Activated naive CD8-positive, alpha-beta T cell treated with anti-CD3 and anti-CD28 coated beads for 36 hours (primary cell): ENCODE measurements at places on chromosomes 1 and 21.

DNA sequence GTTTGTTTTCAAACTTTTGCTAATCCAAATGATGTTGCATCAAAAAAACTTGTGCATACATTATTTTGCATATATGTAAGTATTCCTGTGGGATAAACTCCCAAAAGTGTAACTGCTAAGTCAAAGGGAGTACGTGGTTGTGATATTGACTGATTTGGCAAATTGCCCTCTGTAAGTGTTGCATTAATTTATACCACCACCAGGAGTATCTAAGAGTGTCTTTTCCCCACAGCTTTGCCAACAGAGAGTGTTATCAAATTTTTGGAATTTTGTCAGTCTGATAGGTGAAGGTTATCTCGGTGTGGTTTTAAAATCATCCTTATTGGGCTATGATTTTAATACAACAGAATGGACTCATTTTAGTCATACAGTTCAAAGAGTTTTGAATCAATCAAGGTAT, 30.1 kb upstream of the PARP1 start:
- H3K27ac ChIP-seq: no peak overlapping the region
- no peaks in the 10 kb centered on the region for H3K36me3 ChIP-seq
- H3K27me3 ChIP-seq: no peaks in the 10 kb centered on the region
- H3K4me3 ChIP-seq: no peak overlapping the region

DNA sequence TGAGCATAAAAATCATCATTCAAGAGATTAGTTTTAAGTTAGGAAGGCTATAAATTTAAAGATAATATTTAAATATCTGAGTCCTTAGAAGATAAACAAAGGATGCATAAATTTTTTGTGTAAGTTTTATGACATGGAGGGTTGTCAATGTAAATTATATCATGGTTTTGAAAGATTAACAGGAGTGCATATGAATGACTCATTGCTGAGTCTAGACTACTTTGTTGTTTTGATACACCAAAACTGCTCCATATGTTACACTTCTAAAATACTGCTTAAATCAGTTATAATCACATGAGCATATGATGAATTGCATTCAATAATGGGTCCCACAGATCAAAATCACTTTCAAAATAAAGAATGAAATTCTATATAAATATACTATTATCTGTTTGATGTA, 312.5 kb downstream of the KCNT2 start:
- DNase-seq: no peak
- H3K4me1 ChIP-seq: no peaks in the 10 kb centered on the region
- H3K27ac ChIP-seq: no peak overlapping the region
- no peak overlapping the region for H3K4me3 ChIP-seq

GRCh38 chr1:33153650-33154049, 28.2 kb downstream of the TRIM62 start:
- no peaks in the 10 kb centered on the region for H3K27me3 ChIP-seq
- no peaks in the 10 kb centered on the region for H3K4me1 ChIP-seq
- no peak overlapping the region for H3K4me3 ChIP-seq
- no peak for DNase-seq
- H3K36me3 ChIP-seq: no peaks in the 10 kb centered on the region

DNA sequence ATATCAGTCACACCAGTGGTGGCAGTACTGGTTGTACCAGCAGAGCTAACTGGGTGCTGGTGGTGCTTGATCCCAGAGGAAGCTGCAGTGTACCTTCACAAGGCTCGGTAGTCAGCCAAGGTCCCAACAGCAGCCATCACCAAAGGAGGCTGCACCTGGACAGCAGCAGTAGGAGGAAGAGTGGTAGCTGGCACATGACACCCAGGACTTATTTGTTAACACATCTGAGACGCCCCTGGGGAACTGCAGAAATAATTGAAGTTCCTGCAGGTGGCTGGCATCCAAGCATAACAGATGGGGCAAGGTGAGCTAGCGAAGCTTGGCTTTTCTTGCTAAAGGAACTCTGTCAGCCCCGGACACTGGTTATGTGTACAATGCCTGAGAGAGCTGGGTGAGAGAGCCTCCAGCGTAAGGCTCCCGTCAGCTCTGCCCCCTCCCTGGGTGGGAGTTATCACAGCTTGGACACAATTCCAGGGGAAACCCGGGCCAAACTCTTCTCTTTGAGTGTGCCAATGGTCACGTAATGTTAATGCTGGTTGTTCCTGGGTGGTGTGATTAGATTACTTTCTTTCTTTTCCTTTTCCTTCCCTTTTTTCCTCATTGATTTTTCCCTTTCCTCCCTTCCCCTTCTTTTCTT, 29.1 kb upstream of the PARP1 start:
- H3K4me3 ChIP-seq: no peak overlapping the region
- H3K4me1 ChIP-seq: no peaks in the 10 kb centered on the region
- no peaks in the 10 kb centered on the region for H3K36me3 ChIP-seq
- no peak overlapping the region for H3K27ac ChIP-seq

GRCh38 chr1:192916021-192916420, 107.2 kb downstream of the RGS2 start:
- no peak for DNase-seq
- H3K4me1 ChIP-seq: no peaks in the 10 kb centered on the region
- no peak overlapping the region for H3K4me3 ChIP-seq

DNA sequence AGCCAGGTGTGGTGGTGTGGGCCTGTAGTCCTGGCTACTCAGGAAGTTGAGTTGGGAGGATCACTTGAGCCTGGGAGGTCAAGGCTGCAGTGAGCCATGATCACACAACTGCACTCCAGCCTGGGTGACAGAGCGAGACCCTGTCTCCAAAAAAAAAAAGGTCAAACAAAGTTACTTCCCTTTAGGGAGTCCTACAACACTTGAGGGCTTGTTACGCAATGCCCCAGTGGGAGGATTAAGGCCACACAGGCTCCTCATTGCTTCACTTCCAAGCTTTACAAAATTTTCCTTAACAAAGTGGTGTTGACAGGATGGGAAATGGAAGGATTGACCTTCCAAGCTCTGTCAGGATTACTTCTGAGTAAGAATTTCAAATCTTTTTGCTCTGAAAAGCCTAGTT, 6.2 kb upstream of the EXTL1 start:
- no peak overlapping the region for H3K4me3 ChIP-seq
- H3K4me1 ChIP-seq: peaks cover 21% of the 10 kb centered on the region
- H3K27me3 ChIP-seq: no peaks in the 10 kb centered on the region
- H3K36me3 ChIP-seq: no peaks in the 10 kb centered on the region

GRCh38 chr1:227092069-227092468, 152.0 kb downstream of the COQ8A start:
- no peaks in the 10 kb centered on the region for H3K4me1 ChIP-seq
- no peak for DNase-seq
- no peak overlapping the region for H3K27ac ChIP-seq
- H3K27me3 ChIP-seq: no peaks in the 10 kb centered on the region

GRCh38 chr1:165409657-165410358, 35.1 kb downstream of the RXRG start:
- peaks cover 40% of the 10 kb centered on the region for H3K27me3 ChIP-seq
- H3K4me3 ChIP-seq: no peak overlapping the region
- peaks cover 5% of the 10 kb centered on the region for H3K4me1 ChIP-seq
- no peaks in the 10 kb centered on the region for H3K36me3 ChIP-seq
- H3K27ac ChIP-seq: no peak overlapping the region
- no peak for DNase-seq

DNA sequence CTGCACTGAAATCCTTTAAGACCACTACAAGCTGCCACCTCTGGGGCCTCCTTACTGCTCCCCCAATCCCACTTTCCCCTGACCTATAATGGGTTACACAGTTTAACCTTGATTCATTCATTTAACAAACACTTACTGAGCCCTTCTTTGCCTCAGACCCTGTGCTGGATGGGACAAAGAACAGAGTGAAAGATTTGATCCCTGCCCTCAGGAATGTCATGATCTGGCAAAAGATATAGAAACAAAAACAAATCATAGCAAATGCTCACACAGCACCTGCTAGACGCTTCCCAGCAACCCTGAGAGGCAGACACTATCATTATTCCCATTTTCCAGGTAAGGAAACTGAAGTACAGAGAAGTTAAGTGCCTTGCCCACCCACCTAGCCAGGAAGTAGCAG, 7.0 kb upstream of the AUNIP start:
- peaks cover 13% of the 10 kb centered on the region for H3K36me3 ChIP-seq
- peaks cover 6% of the 10 kb centered on the region for H3K4me1 ChIP-seq
- no peak for DNase-seq
- no peak overlapping the region for H3K27ac ChIP-seq
